Cardiac muscle cell (in vitro differentiated cells and primary cell): ENCODE measurements at places on chromosomes 3 and 15. TPM values are rescaled to one million over a fixed set of nuclear protein-coding genes. Genes with fewer than 3 reads are reported as not detected.

The KLHL40 gene
- polyA plus RNA-seq: 0.39 and 0.66 TPM in 2 replicates

The OR5H6 gene
- polyA plus RNA-seq: not detected in 2 replicates

The PRICKLE2 gene
- 3.3 and 4.3 TPM in 2 replicates for polyA plus RNA-seq

The SATB1 gene
- 15.9 and 25.6 TPM in 2 replicates for polyA plus RNA-seq

The RLBP1 gene
- polyA plus RNA-seq: 0.40 TPM in 1 of 2 replicates, not detected in the other

The DLEC1 gene
- polyA plus RNA-seq: 0.57 TPM in 1 of 2 replicates, not detected in the other

The BCL2A1 gene
- 0.18 TPM in 1 of 2 replicates, not detected in the other for polyA plus RNA-seq

The CACNA2D2 gene
- 5.4 TPM in 2 replicates for polyA plus RNA-seq

The XYLB gene
- 0.56 and 0.97 TPM in 2 replicates for polyA plus RNA-seq

The LRRC2 gene
- polyA plus RNA-seq: 0.71 and 1.6 TPM in 2 replicates

DNA sequence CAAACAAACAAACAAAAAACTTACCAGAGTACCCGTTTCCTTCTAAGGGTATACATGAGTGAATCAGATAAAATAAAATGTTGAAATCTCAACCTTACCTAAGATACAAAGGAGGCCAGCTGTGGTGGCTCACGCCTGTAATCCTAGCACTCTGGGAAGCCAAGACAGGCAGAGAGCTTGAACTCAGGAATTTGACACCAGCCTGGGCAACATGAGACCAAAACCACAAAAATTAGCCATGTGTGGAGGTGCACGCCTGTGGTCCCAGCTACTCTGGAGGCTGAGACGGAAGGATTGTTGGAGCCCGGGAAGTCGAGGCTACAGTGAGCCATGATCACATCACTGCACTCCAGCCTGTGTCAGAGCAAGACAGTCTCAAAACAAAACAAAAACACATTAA is 11.0 kb upstream of the FAM219B start:
- no peaks in the 10 kb centered on the region for H3K4me1 ChIP-seq
- no peak overlapping the region for H3K4me3 ChIP-seq
- H3K27ac ChIP-seq: no peak overlapping the region
- no peak for DNase-seq

DNA sequence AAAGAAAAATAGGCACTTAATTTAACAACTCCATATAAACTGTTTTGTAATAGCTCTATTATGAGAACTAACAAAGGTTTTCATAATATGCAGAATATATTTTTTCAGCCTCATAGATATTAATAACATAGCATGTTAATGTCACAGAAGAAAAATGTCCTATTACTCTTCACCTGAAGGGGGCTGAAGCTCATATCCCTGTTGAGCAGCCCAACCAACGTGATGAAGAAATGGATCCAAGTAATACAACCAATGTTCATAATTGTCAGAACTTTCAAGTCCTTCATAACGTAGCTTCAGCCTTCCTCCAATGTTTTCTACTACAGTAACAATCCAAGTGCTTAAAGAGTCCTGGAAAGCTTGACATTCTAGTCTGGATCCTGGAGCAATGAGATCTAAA is 34.5 kb upstream of the STIMATE start:
- H3K4me1 ChIP-seq: no peaks in the 10 kb centered on the region
- H3K4me3 ChIP-seq: no peak overlapping the region
- no peaks in the 10 kb centered on the region for H3K27me3 ChIP-seq
- H3K27ac ChIP-seq: no peak overlapping the region

- H3K4me3 ChIP-seq: no peak overlapping the region
- peaks cover 37% of the 10 kb centered on the region for H3K4me1 ChIP-seq
- no peaks in the 10 kb centered on the region for H3K27me3 ChIP-seq
- peaks cover 12% of the 10 kb centered on the region for H3K36me3 ChIP-seq
- H3K27ac ChIP-seq: no peak overlapping the region
These were observed 470.0 kb downstream of the SHQ1 start for GRCh38 chr3:72378287-72378686.

- H3K4me1 ChIP-seq: no peaks in the 10 kb centered on the region
- H3K4me3 ChIP-seq: no peak overlapping the region
- no peak overlapping the region for H3K27ac ChIP-seq
- DNase-seq: no peak
- peaks cover 21% of the 10 kb centered on the region for H3K36me3 ChIP-seq
- no peaks in the 10 kb centered on the region for H3K27me3 ChIP-seq
These were observed 32.9 kb upstream of the SLC22A13 start for GRCh38 chr3:38232701-38233100.

- H3K4me1 ChIP-seq: no peaks in the 10 kb centered on the region
- no peak overlapping the region for H3K4me3 ChIP-seq
- H3K27me3 ChIP-seq: no peaks in the 10 kb centered on the region
- no peak overlapping the region for H3K27ac ChIP-seq
- no peaks in the 10 kb centered on the region for H3K36me3 ChIP-seq
These were observed 53.5 kb downstream of the CEMIP start for GRCh38 chr15:80832686-80833085.

- peaks cover 4% of the 10 kb centered on the region for H3K4me1 ChIP-seq
- H3K4me3 ChIP-seq: no peak overlapping the region
- no peaks in the 10 kb centered on the region for H3K36me3 ChIP-seq
- DNase-seq: no peak
These were observed 118.5 kb downstream of the MAP2K5 start for GRCh38 chr15:67660874-67661606.

DNA sequence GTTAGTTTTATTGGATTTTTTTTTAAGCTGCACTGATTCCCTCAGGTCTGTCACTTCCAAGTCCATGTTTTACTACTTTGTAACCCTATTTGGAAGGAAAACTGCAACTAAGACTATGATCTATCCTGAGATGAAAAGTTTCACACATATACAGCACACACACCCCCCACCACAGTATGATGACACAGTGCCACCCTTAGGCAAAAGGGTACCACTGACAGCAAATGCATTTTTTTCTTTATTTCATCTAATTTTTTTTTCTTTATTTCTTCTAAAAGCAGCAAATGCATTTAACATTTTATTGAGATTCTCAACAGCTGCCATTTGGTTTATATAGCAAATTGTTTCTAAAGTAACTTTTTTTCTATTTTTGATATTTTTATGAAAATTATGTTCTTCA is 21.2 kb downstream of the NGRN start:
- DNase-seq: peak; percentile 35
- H3K36me3 ChIP-seq: no peaks in the 10 kb centered on the region
- no peak overlapping the region for H3K27ac ChIP-seq
- no peak overlapping the region for H3K4me3 ChIP-seq

- H3K27me3 ChIP-seq: no peaks in the 10 kb centered on the region
- no peaks in the 10 kb centered on the region for H3K4me1 ChIP-seq
- H3K4me3 ChIP-seq: no peak overlapping the region
- DNase-seq: no peak
- H3K36me3 ChIP-seq: no peaks in the 10 kb centered on the region
- no peak overlapping the region for H3K27ac ChIP-seq
These were observed 145.7 kb upstream of the MEIS2 start for GRCh38 chr15:37246065-37246464.

DNA sequence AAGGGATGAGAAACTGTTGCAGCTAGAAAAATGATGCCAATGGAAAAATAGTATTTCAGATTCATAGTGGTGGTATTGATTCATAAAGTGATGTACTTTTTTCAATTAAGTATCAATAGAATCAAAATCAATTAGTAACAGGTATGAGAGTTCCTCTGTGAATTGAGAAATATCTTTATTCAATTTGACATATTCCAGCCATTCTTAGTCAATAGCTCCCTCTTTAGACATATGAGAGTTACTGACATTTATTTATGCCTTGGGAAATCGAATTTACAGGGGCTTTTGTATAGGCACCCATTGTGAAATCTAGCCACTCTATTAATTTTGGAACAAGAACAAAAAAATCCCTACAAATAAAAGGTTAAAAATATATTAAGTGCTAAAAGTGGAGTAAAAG is 386.9 kb upstream of the CNTN3 start:
- H3K27ac ChIP-seq: no peak overlapping the region
- H3K4me3 ChIP-seq: no peak overlapping the region
- no peaks in the 10 kb centered on the region for H3K36me3 ChIP-seq
- no peaks in the 10 kb centered on the region for H3K27me3 ChIP-seq
- H3K4me1 ChIP-seq: no peaks in the 10 kb centered on the region

GRCh38 chr15:78243491-78243941 is 9.2 kb upstream of the ACSBG1 start:
- no peaks in the 10 kb centered on the region for H3K27me3 ChIP-seq
- DNase-seq: peak; percentile 78
- no peak overlapping the region for H3K27ac ChIP-seq
- no peaks in the 10 kb centered on the region for H3K36me3 ChIP-seq
- no peaks in the 10 kb centered on the region for H3K4me1 ChIP-seq
- H3K4me3 ChIP-seq: no peak overlapping the region

GRCh38 chr3:69425249-69425648 is 39.4 kb upstream of the FRMD4B start:
- no peaks in the 10 kb centered on the region for H3K27me3 ChIP-seq
- H3K4me3 ChIP-seq: no peak overlapping the region
- H3K4me1 ChIP-seq: peaks cover 13% of the 10 kb centered on the region
- peak; percentile 44 for DNase-seq
- H3K36me3 ChIP-seq: no peaks in the 10 kb centered on the region

- H3K27ac ChIP-seq: no peak overlapping the region
- DNase-seq: no peak
- no peaks in the 10 kb centered on the region for H3K27me3 ChIP-seq
- H3K36me3 ChIP-seq: no peaks in the 10 kb centered on the region
- no peak overlapping the region for H3K4me3 ChIP-seq
- H3K4me1 ChIP-seq: no peaks in the 10 kb centered on the region
These were observed 32.9 kb upstream of the TICRR start for GRCh38 chr15:89542369-89542768.

- H3K27me3 ChIP-seq: peaks cover 36% of the 10 kb centered on the region
- peaks cover 25% of the 10 kb centered on the region for H3K4me1 ChIP-seq
- H3K4me3 ChIP-seq: no peak overlapping the region
- peak overlapping the region; percentile 90 for H3K27ac ChIP-seq
- no peaks in the 10 kb centered on the region for H3K36me3 ChIP-seq
- DNase-seq: peak; percentile 59
These were observed 3.2 kb upstream of the ANKRD63 start for GRCh38 chr15:40286061-40286532.

- no peak for DNase-seq
- no peaks in the 10 kb centered on the region for H3K27me3 ChIP-seq
- no peak overlapping the region for H3K4me3 ChIP-seq
- H3K4me1 ChIP-seq: peaks cover 15% of the 10 kb centered on the region
These were observed 599.5 kb downstream of the FHIT start for GRCh38 chr3:60651799-60652198.

- no peaks in the 10 kb centered on the region for H3K36me3 ChIP-seq
- peaks cover 1% of the 10 kb centered on the region for H3K27me3 ChIP-seq
- no peak overlapping the region for H3K27ac ChIP-seq
- DNase-seq: peak; percentile 83
- H3K4me3 ChIP-seq: no peak overlapping the region
These were observed 28.2 kb downstream of the CLEC3B start for GRCh38 chr3:45054196-45054857.

DNA sequence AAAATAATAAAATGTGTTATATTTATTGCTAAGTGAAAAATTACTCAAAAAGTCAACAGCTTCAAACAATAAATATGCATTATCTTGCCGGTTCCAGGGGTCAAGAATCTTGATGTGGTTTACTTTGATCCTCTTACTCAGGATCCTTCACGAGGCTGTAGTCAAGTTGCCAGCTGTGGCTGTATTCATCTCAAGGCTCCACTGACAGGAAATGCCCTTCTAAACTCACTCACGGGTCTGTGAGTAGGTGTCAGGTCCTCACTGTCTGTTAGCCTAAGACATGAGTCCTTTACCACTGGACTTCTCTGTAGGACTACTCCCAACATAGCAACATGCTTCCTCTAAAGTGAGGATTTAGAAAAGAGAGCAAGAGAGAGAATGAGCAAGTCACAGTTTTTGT is 983.0 kb downstream of the SI start:
- H3K4me3 ChIP-seq: no peak overlapping the region
- no peak overlapping the region for H3K27ac ChIP-seq
- H3K4me1 ChIP-seq: no peaks in the 10 kb centered on the region
- no peaks in the 10 kb centered on the region for H3K27me3 ChIP-seq

GRCh38 chr3:57011022-57011421 is 49.4 kb upstream of the SPATA12 start:
- H3K27ac ChIP-seq: no peak overlapping the region
- no peak overlapping the region for H3K4me3 ChIP-seq
- no peaks in the 10 kb centered on the region for H3K27me3 ChIP-seq
- no peaks in the 10 kb centered on the region for H3K36me3 ChIP-seq
- peaks cover 44% of the 10 kb centered on the region for H3K4me1 ChIP-seq
